H7 (cell line): ENCODE measurements at places on chromosomes 12 and 14.
A peak's percentile ranks its signal among the peaks of the same experiment; 100 is the strongest.

DNA sequence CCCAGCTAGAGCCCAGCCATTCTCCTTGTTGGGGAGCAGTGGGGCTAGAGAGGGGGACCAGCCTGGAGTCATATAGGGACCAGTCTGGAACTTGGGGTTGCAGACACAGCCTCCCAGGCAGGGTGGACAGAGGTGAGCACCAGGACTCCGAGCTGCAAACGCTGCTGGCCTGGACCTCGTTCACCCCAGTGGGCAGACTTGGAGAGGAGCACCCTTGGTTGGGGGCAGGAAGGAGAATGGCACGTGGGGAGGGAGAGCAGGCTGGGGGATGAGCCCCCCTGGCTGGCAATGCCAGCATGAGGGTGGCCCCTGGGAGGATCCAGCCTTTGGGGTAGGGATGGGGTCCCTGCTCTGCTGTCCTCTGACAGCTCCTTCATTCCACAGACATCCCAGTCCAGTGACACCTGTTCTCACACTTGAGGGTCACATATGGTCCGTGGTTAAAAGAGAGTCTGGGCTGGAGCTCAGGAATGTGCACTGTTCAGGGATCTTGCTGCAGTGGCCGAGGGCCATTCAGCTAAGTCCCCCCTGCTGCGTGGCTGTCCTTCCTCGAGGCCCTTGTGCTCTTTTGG lies 2.8 kb downstream of the LBHD2 start:
- DNase-seq: peak; percentile 41

- no peak for DNase-seq
These were observed 43.9 kb downstream of the PPP4R3A start for GRCh38 chr14:91466192-91466591.

- no peak for DNase-seq
These were observed 20.6 kb downstream of the SPX start for GRCh38 chr12:21546716-21547115.

DNA sequence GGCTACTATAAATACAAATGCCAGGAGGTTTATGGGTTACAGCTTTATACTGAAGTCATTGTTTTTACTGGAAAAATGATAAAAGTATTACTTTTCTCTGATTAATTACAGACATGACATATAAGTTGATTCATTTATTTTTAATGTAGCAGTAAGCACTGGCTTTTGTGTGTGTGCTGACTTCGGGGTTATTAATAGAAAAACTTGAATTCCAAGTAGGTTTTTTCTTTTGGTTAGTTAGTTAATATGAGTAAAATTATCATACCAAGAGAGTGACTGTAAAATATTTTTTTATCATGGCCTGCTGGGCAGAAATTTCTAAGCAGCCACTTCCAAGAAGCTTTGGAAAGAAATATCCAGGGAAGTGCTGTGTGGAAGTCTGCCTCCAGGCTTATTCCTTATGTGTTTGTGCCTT lies 56.4 kb downstream of the IFT81 start:
- no peak for DNase-seq

- DNase-seq: no peak
These were observed 76.4 kb upstream of the CCDC60 start for GRCh38 chr12:119258149-119258548.

- no peak for DNase-seq
These were observed 358.4 kb upstream of the SOX5 start for GRCh38 chr12:24307716-24308335.

- DNase-seq: peak; percentile 85
These were observed 67.4 kb upstream of the FBRSL1 start for GRCh38 chr12:132422381-132423043.

DNA sequence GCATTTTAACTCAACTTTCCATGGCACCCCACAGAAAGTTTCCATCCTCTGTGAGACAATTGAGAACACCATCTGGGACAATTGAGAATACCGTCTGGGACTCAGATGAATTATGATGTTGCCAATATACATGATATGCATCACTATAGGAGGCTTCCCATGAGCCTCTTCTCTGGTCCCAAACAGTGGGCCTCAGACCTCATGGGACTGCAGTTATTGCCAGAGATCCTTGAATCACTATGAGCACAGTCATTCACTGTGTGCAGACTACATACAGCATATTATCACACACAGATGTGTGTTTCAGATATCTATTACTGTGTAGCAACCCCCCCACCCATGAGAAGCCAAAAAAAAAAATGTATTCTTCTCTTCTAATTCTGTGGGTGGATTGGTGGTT lies 134.4 kb downstream of the GXYLT1 start:
- no peak for DNase-seq

DNA sequence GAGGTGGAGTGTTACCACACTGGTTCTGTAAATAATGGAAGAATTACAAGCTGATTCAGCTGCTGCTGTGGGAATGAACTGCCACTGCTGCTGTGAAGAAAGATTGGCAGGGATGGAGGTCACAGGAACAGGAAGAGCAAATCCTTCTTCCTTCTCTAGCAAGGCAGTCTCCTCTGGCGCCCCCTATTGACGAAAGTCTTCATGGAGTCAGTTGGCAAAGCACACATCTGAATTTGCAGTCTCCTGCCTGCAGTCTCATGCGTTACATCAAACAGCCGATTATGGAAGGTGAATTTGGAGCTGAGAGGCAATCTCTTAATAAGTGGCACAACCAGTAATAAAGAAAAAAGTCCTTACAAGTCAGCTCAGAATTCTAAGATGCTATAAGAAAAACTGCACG lies 106.0 kb upstream of the TMTC1 start:
- DNase-seq: peak; percentile 64

GRCh38 chr12:78929075-78929418 lies 64.5 kb downstream of the SYT1 start:
- no peak for DNase-seq

GRCh38 chr14:32374155-32374554 lies 45.1 kb downstream of the AKAP6 start:
- DNase-seq: no peak

GRCh38 chr14:94029265-94029664 lies 3.1 kb downstream of the OTUB2 start:
- DNase-seq: no peak

GRCh38 chr12:132448463-132448820 lies 41.5 kb upstream of the FBRSL1 start:
- DNase-seq: no peak

- DNase-seq: no peak
These were observed 94.1 kb downstream of the FBXL14 start for GRCh38 chr12:1500095-1500801.
